ENCODE measurements at places on chromosomes 3 and 15. TPM values are rescaled to one million over a fixed set of nuclear protein-coding genes. Genes with fewer than 3 reads are reported as not detected.
A peak's percentile ranks its signal among the peaks of the same experiment; 100 is the strongest.

- no peaks in the 10 kb centered on the region for H3K36me3 ChIP-seq
- no peak overlapping the region for H3K27ac ChIP-seq
- H3K27me3 ChIP-seq, result no peaks in the 10 kb centered on the region
- H3K4me3 ChIP-seq, result no peak overlapping the region
- no peak for DNase-seq
Observed at GRCh38 chr3:61853912-61854311, 292.5 kb downstream of the PTPRG start.

CLEC3B gene
- total RNA-seq, result 1.9 TPM

GRCh38 chr3:188294113-188294512 lies 140.2 kb downstream of the LPP start:
- H3K27ac ChIP-seq, result no peak overlapping the region
- H3K27me3 ChIP-seq, result no peaks in the 10 kb centered on the region
- DNase-seq, result no peak
- no peak overlapping the region for H3K4me3 ChIP-seq

KIF23 gene
- total RNA-seq, result 70.5 TPM

LMAN1L gene
- total RNA-seq, result not detected

DNA sequence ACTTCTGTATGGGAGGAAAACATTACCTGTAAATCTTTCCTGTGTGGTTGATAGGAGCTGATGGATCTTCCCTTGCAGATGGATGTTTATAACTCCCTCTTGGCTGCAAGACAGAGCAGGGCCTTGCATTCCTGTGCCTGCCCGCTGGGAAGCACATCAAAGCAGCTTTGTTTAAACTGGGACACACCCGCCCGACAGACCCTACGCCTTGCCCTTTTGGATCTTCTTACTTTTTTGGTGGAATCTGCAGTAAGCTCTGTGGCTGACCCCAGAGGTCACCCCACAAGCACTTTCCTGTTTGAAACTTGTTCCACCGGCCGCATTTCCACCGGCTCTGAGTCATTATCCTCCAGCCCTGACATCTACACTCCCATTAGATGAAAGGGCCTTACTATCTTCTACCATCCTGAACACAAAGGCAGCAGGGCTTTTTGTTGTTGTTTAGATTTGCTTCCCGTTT lies 244.1 kb upstream of the STT3B start:
- H3K36me3 ChIP-seq, result no peaks in the 10 kb centered on the region
- H3K27me3 ChIP-seq, result peaks cover 1% of the 10 kb centered on the region
- no peak overlapping the region for H3K27ac ChIP-seq
- DNase-seq, result peak; percentile 60

GRCh38 chr3:173547070-173547469 lies 149.5 kb downstream of the NLGN1 start:
- no peaks in the 10 kb centered on the region for H3K27me3 ChIP-seq
- H3K27ac ChIP-seq, result no peak overlapping the region
- no peak for DNase-seq

Data from IMR-90 (cell line).